ENCODE measurements at places on chromosomes 11 and 22.

GRCh38 chr11:100910808-100911207 lies 218.8 kb downstream of the PGR start:
- no peak for DNase-seq

DNA sequence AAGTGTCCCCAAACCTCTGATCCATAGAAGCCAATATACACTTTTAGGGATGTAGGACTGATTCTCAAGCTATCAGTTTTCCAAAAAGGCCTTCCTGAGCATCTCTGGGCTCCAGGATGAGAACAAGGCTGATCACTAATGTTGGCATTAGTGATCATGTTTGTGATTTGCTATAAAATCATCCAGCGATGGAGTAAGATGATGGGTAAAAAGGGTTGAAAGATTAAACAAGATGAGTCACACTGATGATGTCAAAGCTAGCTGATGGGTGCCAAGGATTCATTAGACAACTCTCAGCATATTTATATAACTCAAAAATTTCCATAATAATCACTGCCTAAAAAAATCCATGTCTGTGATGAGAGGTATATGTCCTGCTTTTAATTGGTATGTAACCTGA lies 42.8 kb downstream of the ZNF280B start:
- DNase-seq = no peak

- no peak for DNase-seq
These were observed 171.1 kb downstream of the TENM4 start for GRCh38 chr11:79269611-79270307.

DNA sequence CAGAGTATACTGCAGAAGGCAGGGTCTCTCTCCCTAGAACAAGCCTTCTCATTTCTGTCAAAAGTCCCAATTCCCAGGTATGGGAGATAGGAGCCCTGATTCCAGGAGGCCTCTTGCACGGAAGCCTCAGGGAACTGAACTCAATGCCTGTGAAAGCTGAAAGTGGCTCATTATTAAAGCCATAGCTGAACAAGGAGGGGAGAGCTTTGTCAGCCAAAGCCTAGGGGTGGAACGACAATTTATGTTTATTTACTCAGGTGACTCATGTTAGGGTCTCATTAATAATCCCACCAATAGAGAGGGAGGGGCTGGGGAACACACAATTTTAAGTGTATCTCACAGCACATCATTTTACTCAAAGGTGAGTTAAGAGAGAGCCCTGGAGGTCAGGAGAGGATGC lies 44.9 kb downstream of the DSCAML1 start:
- DNase-seq = no peak

DNA sequence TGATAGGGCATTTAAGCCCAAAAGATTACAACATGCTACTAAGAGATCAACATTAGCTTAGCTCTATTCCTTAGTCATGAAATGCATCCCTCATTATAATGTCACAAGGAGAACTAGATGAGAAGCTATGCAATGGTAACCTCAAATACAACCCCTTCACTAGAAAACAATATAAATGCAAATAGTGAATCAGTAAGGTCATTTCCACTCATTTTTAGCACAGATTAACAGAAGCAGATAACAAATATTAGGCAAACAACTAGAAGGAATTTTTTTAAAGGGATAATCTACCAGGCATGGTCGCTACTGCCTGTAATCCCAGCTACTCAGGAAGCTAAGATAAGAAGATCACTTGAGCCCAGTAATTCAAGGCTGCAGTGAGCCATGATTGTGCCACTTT lies 28.2 kb downstream of the SIK3 start:
- DNase-seq = no peak

- no peak for DNase-seq
These were observed 47.7 kb downstream of the CD82 start for GRCh38 chr11:44613153-44613552.

DNA sequence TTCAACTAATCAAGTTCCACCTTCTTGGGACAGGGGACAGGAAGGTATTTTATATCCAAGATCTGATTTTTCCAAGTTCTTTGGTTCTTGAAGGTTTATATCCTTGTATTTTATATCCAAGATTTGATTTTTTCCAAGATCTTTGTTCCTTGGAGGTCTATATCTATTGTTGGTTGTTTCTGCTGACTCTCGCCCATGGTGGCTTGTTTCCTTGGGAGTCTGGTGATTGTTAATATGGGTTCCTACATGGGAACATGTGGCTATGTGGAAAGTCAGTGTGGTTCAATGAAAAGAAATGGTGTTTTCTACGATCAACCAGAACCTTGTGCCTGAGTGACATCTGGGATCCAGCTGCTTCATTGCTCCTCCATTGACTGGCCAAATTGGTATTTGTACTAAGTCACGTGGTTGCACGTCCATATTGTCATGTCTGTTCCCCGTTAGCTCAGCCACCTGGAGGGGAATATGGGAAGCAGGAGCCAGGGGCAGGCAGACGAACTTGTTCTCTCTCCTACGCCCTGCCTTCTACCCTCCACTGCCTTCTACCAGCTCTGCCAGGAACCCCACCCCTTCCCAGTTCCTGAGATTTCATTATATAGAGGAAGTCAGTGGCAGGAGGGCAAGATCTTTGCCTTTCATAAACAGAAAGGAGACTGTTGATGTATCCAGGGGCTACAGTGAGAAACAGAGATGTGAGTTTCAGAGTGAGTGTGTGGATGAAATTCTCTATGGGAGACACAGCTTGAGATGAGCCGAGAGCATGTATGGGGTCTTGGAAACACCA lies 11.1 kb upstream of the CSF2RB start:
- DNase-seq = no peak

DNA sequence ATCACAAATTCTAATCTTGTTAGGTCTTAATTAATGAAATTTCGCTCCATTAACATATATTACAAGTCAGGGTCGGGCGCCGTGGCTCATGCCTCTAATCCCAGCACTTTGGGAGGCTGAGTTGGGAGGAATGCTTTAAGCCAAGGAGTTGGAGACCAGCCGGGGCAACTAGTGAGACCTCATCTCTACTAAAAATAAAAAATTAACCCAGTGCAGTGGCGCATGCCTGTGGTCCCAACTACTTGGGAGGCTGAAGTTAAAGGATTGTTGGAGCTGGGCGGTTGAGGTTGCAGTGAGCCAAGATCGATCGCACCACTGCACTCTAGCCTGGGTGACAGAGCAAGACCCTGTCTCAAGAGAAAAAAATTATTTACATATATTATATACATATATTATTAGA lies 1.9 kb downstream of the TMA7B start:
- DNase-seq = no peak

DNA sequence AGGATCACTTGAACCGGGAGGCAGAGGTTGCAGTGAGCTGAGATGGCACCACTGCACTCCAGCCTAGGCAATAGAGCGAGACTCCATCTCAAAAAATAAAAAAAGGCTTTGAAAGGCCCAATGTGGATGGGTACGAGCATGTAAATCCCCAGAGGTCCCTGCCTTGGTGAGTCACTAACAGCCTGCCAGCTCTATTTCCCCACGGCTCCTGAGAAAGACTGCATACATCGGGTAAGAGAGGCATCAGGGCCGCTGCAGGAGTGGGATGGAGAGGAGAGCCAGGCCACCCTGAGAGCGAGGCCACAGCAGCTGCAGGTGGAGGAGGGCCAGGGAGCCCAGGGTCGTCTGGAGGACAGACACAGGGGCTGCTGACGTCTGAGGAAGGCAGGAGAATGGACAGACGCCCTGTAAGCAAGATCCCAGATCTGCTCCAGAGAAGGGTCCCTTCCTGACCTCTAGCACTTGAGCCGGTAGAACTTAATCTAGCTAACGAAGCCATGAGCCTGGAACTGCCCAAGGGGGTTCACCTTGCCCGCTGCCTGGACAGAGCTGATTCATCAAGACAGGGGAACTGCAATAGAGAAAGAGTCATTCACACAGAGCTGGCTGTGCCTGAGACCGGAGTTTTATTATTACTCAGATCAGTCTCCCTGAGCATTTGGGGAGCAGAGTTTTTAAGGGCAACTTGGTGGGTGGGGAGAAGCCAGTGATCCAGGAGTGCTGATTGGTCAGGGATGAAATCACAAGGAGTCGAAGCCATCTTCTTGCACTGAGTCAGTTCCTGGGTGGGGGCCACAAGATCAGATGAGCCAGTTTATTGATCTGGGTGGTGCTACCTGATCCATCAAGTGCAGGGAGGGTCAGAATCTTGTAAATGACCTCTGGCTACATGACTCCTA lies 5.1 kb upstream of the KRTAP5-9 start:
- no peak for DNase-seq

- no peak for DNase-seq
These were observed 141.2 kb downstream of the CADM1 start for GRCh38 chr11:115362997-115363396.

DNA sequence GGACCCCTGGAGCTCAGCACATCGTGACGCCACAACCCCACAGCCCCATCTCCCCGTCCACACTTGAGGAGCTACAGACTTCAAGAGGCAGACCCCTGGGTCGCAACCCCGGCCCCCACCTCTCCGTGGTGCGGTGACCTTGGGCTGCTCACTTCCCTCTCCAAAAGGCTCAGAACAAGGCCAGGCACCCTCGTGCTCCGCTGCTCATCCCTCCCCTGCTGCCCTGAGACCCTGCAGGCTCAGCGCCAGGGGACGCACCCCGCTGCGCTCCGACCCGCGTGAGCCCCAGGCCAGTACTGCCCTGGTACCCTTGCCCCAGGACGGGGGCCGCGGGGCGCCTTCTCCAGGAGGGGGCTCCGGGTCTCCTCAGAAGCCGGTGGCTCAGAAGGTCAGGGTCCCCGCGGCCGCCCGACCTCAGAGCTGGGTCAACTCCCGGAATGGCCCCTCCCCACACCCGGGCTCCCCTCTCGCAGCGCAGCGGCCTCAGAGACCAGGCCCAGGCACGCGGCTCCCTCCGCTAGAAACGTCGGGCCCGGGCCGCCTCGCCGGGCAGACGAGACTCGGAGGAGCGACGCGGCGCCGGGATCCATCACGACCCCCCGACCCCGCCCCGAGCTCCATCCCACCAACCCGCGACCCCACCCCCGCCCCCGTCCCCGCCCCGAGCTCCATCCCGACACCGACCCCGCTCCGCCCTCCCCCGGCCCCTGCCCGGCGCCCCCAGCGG lies 563 bp downstream of the GATD1 start:
- DNase-seq = no peak

- no peak for DNase-seq
These were observed 17.7 kb downstream of the CTNND1 start for GRCh38 chr11:57779276-57779675.

- DNase-seq = no peak
These were observed 32.8 kb downstream of the KCNQ1OT1 start for GRCh38 chr11:2666828-2667570.

DNA sequence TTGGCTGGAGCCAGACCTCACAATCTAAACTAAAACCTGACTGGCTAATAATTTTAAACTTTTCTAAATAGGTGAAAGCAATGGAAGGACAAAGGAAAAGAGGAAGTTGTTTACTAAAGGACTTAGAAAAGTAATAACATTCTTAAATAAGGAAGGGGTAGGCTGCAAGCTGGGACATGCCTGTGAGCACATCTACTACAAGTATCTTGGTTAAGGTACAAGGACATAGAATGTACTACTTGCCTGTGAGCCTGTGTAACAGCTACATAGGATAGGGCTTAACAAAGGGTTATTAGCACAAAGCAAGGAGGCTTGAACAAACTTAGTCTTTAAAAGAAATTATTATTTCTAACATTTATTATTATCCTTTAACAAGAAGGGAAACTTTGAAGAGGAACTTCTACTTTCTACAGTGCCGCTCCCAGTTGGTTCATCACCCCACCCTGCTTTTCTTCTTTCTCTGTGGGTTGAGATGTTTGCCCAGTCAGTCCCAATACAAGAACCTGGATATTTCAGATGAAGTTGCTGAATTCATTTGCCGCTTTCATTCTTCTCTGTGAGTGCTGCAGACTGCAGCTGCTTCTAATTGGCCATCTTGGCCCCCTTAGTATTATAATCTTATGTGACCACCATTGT lies 87.5 kb downstream of the PRMT3 start:
- DNase-seq = no peak

DNA sequence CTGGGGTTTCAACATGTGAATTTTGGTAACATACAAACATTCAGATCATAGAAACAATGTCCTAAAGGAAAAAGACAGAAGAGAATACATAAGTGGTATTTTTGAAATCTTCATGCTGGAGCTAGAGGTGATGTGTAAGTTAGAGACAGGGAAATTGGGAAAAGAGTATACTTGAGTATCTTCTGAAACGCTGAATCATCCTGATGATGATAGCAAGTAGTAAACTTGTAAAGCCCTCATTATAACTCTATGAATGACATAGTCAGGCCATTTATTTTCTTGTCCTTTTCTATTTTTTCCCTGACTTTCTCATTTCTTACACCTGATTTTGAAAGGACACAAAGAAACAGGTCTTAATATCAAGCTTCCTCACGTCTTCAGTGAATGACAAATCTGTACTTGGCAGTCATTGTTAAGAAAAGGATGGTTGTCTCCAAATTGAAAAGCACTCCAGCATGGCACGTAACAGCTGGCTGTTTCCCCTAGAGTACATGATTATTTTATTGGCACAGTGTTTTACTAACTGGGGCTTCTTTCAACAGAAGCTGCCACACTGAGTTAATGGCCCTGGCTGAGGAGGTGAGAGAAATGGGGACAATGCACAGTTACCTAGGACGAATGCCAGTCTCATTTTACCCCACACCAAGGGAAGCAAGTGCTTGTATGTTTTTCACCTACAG lies 140.7 kb upstream of the CTSC start:
- no peak for DNase-seq

DNA sequence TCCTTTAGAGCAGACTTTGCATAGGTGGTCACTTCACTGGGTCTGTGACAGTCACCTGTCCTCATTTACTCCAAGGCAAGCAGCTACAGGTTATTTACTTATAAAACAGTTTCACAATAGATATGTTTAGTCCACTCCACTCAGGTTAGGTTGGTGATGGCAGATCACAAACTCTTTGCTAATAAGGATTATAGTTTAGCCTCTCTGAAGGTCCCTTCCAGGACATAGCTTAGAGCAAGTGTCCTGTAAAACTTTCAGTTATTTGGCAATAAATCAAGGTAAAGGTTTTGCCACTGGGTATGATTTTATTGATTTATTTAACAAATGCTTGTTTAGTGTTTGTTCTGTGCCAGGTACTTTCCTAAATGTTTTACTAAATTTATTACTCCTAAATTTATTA lies 8.8 kb downstream of the OR6Q1 start:
- DNase-seq = no peak

- DNase-seq = no peak
These were observed 1429.3 kb downstream of the BRD1 start for GRCh38 chr22:48398181-48398905.

DNA sequence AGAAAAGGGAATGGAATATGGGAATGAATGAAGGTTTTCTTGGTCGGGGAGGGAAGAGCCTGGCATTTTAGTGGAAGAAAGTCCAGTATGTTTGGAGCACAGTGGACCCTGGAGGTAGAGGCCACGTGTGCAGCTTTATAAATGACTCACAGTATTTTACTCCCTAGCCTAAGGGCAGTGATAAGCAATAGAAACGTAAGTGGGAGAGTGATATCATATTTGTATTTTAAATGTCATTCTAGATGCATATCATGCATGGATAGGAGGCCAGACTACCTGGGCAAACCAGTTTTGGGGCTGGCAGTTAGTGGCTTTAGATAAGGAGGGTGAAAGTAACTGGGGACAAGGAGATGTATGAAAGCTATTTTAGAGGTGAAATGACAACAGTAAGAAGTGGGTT lies 174.1 kb downstream of the ARHGAP42 start:
- DNase-seq = no peak
